ENCODE measurements at places on chromosomes 12 and 14.

DNA sequence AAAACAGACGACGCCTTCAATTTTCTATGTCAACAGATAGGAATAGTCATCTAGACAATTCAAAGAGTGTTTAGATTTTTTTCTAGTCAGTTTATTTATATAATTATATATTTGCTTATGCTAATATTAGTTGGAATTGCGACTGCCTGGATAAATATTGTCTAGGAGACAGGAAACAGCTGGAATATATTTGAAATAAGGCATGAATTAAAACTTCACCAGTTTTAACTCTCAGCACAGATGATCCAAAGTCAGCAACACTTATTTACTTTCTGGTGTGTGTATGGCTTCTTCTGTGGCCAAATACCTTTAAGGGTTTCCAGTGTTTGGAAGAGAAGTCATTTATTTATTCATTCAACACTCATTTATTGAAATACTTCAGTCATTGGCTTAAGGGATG is 1215.4 kb upstream of the USP15 start:
- DNase-seq, result no peak

- DNase-seq, result no peak
Observed at GRCh38 chr14:90695997-90696660, 120.1 kb downstream of the TTC7B start.

DNA sequence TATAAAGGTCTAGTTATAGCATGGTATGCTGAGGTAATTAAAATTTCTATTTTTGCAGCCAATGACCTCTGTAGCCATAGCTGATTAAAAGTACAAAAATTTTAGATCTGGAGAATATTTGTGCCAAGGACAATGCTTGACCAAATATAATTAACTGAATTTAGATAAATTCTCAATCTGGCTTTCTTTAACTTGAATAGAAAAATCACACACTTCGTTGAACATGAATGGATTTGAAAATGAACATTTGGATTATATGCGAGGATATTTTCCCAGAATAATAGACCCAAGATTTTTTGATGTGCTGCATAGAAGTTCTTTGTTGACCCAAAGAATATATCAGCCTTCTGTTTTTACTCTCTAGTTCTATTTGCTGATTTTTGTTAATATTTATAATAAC is 38.4 kb upstream of the G2E3 start:
- no peak for DNase-seq

DNA sequence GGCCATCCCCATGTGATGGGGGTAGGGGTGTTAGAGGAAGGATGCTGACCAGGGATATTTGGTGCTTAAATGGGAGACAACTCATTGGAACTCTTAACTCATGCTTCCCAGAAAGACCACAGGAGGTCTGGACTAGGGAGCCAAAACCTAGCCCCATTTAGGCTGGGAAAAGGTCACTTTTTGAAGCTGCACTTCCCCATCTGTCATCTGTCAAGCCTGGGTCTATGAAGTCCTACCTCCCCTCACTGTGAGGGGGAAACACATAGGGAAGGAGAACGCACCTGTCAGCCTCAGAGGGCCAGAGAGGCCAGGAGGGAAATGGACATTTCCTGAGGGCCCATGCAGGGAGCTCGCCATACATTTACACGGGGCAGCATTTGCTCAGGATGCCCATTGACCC is 321.0 kb downstream of the BCL11B start:
- DNase-seq, result no peak

GRCh38 chr12:71438670-71439361 is 782 bp upstream of the LGR5 start:
- peak; percentile 9 for DNase-seq

DNA sequence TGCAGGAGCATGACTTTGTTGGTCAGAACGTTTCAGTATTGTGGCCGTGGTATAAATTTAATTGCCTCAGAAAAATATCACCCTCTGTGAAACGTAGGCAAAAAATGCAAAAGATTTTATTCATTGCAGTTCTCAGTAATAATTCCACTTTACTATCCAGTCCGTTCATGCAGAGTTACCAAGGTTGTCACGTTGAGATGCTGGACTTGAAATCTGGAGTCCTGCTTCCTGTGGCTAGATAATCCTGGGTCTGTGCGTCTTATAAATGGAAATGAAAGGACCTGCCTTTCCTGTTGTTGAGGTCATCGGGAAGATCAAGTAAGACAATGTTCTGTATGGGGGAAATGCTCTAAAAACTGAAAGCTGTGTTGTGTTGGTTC is 1.3 kb upstream of the AVPR1A start:
- DNase-seq, result no peak

DNA sequence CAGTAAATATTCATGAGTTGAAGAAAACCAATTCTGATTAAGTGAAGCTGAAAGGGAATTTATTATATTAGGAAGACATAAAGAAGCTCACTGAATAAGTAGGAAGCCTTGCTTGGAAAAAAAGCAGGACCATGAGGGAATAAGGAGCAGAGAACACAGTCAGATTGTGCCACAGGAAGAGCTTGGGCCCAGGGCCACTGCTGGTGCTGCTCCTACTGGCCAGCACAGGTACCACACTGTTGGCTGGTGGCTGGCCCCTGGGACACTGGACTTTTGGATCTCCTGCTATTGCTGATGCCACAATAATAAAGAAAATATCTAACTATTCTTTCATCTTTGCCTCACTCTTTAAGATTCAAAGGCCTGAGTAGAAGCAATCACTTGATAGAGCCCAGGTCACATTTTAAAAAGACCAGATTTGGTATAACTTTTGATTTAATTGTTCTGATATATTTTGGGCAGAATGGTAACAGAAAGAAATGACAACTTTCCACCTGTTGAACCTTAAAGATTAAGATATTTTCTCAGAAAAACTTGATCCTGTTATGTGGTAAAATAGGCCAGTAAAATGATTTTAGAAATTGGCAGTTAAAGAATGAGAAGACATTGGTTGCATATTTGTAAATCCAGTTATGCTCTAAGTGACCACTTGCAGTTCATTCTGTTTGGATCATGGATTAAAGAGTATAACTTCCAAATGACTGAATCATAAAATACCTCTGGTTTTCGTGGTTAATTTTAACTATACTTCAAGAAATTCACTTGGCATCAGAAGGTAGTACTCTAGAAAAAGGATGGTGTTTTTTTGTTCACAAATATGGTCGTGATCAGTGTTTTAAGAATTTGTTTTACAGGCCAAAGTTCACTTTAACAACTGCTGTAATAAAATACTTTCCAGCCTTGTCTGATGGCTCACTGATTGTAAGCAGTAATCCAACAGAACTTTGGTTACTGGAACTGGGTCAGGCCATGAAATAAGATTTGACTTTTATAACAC is 68.3 kb downstream of the DERA start:
- DNase-seq, result no peak

DNA sequence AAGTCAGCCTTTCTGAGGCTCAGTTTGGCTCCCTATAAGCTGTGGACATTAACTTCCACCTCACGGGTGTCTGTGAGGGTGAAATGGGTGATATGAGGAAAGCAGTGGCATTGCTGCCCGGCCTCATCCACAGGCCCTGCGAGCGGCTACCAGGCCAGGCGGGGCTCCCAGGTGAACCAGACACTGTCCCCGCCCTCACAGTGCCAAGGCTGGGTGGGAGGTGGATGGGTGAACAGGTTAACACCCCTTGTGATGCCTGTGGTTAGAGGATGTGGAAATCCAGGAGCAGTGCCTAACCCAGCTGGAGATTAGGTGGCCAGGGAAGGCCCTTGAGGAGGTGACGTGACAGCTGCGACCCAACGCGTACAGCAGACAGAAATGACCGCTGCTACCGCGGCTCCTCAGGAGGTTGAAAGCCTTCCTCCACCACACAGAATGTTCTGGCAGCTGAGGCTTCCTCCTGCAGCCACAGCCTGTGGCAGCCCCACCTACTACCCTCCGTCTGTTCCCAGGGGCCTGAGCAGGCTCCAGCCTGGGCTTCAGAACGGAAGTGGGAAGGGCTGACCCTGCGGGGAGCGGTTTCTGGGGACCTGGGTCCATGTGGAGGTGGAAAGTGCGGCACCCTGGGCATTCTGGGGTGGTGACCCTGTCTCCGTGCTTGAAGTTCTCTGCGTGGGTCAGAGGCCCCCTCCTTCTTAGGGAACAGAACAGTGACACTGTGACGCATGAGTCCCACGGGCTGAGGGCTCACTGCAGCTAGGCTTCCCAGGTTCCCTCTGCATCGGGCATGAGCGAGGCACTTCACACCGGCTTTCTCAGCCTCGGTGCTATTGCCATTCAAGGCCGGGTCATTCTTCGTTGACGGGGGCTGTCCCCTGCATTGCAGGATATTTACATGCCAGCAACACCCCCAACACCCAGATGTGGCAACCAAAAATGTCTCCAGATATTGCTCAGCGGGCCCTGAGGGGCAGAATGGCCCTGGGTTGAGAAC is 9.7 kb downstream of the MMAB start:
- no peak for DNase-seq

- DNase-seq, result no peak
Observed at GRCh38 chr12:50666023-50666422, 97.9 kb upstream of the ATF1 start.

GRCh38 chr14:95463171-95463901 is 53.1 kb downstream of the SYNE3 start:
- DNase-seq, result no peak

DNA sequence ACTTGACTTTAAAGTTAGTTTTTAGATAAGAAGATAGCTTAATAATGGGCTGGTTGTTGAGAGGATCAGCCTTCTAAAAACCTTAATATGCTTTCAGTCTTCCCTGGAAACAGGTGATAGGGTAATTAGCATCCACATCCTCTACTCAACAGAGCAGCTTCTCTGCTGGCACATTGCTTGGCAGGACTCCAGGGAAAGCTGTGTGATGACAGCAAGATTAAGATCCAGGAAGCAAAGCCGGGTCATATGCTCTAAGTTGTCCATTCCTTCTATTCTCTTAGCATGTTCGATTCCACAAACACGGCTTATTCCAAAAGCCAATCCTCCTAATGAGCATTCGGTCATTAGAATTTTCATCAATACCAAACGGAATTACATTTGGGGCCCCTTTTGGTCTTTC is 87.0 kb downstream of the HMGA2 start:
- DNase-seq, result no peak

DNA sequence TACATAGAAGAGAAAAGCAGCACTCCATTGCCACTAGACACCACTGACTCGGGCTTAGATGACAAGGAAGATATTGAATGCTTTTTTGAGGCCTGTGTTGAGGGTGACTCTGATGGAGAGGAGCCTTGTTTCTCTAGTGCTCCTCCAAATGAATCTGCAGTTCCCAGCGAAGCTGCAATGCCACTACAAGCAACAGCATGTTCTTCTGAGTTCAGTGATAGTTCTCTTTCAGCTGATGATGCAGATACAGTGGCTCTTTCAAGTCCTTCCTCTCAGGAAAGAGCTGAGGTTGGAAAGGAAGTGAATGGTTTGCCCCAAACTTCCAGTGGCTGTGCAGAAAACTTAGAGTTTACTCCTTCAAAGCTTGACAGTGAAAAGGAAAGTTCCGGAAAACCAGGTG is 114.5 kb upstream of the NPAS3 start:
- no peak for DNase-seq

DNA sequence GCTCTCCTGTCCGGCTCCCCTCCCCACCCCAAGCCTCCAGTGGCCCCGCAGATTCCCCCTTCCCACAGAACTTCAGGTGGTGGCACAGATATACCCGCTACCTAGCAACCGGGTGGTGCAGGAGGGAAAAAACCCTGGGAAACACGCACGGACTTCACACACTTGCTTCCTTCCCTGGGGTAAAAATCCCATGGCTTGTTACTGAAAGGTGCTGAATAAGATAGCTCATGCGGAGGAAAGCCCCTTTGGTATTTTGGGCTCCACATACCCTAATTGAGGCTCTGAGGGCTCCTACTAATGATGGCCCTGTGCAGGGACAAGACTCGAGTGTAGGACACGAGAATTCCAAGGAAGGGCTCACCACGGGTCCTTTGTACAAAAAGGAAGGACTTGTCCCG is 869 bp upstream of the RIMBP2 start:
- no peak for DNase-seq

GRCh38 chr12:127722611-127723010 is 544.4 kb upstream of the TMEM132C start:
- no peak for DNase-seq

- DNase-seq, result no peak
Observed at GRCh38 chr12:81206429-81206828, 128.6 kb downstream of the ACSS3 start.

- no peak for DNase-seq
Observed at GRCh38 chr12:107335802-107336570, 242.6 kb upstream of the CRY1 start.

DNA sequence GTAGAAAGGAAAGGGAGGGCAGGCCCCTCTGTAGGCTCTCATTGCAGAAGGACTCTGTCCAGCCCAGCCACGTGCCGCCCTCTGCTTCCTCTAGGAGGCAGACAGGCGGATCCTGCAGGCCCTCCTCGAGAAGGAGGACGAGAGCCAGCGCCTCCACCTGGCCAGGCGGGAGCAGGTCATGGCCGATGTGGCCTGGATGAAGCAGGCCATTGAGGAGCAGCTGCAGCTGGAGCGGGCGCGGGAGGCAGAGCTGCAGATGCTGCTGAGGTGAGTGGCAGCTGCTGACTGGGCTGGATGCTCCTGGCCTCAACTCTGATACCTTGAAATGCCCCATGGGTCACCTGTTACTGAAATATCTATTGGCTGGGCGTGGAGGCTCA is 10.9 kb downstream of the TCHP start:
- DNase-seq, result peak; percentile 41

DNA sequence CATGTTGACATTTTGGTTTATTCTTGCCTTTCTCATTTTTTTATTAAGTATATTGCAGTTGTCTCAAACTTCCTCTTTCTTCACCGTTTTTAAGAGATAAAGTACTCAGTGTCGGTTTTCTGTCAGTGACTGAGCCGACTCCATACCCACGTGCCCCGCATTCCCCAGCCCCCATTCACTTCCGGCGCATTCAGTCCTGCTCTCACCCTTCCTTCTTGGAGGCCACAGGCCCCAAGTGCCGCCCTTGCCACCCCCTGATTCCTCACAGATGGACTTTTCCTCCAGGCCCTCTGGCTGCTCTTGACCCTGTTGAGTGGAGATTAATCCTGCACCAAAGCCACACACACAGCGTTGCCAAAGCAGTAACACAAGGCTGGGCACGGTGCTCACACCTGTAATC is 19.1 kb upstream of the DNAH10 start:
- DNase-seq, result no peak

- DNase-seq, result no peak
Observed at GRCh38 chr12:74892057-74892633, 317.5 kb downstream of the KCNC2 start.

DNA sequence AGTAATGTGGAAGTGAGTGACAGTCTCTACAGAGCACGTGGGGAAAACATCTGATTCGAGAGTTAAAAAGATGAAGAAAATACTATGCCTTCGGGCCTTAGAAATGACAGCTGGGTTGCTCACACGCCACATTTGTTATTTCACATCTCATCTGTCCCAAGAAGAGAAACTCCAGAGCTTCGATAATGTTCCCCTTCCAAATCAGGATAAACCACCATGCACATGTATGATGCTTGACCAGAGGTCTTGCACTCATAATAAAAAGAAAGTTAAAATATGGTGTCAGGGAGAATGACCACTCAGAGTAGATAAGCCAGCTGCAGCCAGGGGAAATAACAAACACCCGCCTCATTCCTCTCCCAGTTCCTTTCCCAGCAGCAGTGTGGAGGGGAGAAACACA is 34.6 kb downstream of the NIN start:
- no peak for DNase-seq

Data from activated CD4-positive, alpha-beta T cell treated with anti-CD3 and anti-CD28 coated beads, Interleukin-10, Interleukin-2, amounts not matched to agents 100 ng/mL and 50 ng/mL, durations not matched to agents 16 hours and 8 hours (primary cell).